Osteoblast (primary cell): ENCODE measurements at places on chromosomes 16 and 17. TPM values are rescaled to one million over a fixed set of nuclear protein-coding genes. Genes with fewer than 3 reads are reported as not detected.

DNA sequence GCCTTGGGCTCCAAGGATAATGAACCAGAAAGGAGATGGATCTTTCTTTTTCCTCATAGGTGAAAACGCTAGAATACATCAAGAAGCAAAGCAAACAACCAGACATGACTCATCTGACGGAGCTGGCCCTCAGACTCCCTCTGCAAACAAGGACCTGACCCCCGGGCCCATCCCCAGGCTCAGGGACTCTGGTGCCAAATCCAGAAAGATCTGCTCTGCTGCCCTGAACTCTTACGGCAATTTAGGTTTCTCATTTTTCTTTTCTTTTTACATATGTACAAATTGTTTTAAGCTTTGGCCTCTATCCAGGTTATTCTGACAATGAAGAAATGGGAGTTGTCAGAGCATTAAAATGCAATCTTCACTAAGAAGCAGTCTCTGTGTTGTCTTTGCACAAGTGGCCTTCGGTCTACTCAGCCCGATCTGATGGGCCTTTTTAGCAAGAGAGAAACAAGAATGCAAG, 17.7 kb downstream of the KNOP1 start:
- DNase-seq, result peak; percentile 91

DNA sequence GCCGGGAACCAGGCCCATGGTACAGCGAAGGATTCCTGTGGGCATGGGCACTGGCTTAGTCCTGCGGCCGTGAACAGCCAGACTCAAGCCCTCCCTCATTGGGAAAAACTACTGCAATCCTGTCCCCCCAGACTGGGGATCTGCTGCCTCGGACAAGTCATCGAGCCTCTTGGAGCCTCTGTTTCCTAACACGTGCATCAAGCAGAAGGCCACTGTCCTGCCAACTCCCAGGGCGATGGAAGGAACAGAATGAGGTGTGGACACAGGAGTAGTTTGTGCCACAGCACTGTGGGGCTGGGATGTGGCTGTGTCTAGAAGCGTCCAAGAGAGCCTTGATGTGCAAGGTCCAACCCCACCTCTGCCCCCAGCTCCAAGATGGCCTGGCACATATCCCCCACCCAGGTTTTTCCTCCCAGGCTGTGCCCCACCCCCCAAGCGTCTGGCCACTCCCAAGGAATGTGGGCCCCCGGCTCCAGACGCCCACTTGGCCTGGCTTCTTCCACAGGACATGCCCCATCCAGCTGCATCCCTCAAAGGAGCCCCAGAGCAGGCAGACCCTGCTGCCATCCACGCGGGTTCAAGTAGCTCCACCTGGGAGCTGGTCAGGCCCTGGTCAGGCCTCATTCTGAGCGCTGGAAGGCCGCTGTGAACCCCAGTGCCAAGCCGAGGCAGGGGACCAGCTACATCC, 3.4 kb downstream of the CAMKK1 start:
- no peak for DNase-seq

DNA sequence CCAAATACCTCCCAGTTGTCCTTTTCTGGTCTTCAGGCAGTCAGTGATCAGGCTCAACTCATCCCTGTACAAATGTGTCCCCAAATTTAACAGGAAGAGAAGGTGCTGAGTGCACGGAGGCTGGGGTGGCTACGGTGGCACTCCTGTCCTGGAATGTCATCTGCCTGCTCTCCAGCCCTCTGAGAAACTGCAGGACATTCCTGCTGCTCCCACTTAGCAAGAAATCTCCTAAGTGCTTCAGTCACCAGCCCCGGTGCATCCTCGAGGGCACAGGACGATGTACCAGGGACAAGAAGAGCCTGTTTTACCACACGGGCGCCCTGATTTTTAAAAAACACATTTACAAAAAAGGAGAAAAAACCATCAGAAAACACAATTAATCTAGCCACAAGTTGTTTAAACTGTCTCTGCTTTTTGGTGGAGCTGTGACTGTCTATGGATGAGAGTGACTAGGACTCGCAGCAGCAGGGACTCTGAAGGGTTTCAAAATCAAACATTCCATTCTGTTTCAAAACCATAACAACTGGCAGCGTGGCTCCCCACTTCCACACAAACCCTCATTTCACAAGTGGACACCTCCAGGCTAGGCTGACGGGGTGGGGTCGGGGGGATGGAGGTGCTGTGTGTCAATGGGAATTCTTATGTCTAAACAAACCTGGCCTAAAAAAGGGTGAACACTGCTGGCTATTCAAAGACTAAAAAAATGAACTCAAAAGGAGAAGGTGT, 65.3 kb upstream of the CNEP1R1 start:
- peak; percentile 9 for DNase-seq

DNA sequence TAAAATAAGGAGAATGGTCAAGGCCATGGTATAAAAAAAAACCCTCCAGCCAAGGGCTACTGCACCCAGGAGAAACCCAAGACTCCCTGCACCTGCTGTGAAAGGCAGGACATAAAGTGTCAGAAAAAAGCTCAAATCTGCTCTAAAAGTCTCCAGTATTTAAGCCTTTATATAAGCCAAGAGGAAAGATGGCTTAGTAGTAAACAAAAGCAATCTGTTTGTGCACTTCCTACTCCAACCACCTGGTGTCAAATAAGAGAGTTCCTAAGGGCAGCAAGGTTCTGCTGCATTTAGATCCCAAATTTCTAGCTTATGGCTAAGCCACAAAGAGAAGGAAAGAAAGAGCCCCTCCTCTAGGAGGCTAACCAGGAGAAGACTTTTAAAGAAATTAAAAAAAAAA, 20.6 kb downstream of the ACSM1 start:
- DNase-seq, result no peak

GRCh38 chr17:44221084-44221861, 1.8 kb upstream of the UBTF start:
- peak; percentile 94 for DNase-seq

- peak; percentile 36 for DNase-seq
These were observed 2.2 kb downstream of the TIMP2 start for GRCh38 chr17:78922816-78923498.

Gene NPW
- not detected in 2 replicates for total RNA-seq

Gene LASP1
- 215 and 228 TPM in 2 replicates for total RNA-seq

Gene MYOCD
- under 0.01 TPM in 2 replicates for total RNA-seq
